ENCODE measurements at places on chromosomes 6 and 20.

- DNase-seq: no peak
These were observed 235.1 kb downstream of the FNDC1 start for GRCh38 chr6:159404296-159404695.

DNA sequence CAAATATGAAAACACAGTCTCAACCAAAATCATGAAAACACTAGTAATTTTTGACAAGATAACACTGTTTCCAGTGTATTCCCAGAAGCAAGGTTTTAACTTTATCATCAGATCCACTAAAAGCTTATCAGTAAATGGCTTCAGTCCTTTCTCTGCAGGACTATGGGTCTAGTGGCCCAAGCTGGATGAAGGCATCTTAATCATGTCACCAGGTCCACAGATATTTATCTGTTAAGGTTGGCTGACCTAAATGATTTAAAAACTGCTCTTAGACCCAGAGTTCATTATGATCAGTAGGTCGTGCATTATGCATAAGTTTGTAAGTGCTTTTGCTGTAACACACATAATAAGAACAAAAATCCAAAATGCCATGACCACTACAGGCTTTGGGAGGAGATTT, 118.0 kb downstream of the MAP3K7 start:
- DNase-seq: no peak

GRCh38 chr20:12315652-12316051, 398.0 kb downstream of the BTBD3 start:
- no peak for DNase-seq

DNA sequence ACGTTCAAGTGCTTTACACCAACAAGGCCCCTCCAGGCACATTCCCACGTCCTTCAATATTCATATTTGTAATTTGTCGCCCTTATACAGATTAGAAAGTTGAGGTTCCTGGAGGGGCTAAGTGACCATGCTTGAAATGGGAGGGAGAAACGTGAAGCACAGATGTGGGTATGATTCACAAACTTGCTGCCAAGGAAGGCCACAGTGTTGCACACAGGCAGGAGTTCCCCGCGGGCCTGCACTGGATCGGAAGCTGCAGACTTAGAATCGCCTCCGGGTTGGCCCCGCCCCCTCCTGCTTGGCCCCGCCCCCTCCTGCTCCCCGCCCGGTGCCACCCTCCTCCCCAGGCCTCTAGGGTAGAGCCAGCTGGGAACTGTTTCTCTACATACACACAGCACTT, 58.2 kb upstream of the QKI start:
- DNase-seq: no peak

DNA sequence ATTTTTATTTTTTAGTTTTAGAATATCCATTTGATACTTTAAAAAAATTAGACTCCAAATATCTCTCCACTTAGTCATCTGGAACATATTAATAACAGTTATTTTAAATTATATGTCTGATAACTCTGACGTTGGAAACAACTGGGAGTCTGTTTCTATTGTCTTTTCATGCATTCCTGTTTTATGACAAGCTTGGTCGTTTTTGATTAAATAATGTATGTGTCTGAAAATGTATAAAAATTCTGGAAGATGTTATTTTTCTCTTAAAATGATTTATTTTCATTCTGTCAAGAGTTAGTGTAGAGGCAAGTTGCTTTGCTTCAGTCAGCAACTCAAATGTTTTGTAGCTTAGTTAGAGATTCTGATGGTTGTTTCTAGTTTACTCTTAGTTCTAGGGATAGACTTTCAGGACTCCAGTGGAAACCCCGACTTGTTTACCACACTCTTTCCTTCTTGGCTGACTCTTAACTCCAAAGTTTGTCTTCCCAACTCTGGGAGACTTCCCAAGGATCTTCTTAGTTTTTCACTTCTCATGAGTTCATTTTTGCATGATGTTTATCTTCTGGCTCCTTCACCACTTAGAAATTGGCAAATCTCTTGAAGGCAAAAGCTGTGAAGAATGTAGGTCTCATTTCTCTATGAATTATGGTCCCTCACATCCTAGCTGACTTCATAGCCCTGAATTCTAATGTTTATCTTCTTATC, 190.9 kb downstream of the LAMA2 start:
- peak; percentile 16 for DNase-seq

DNA sequence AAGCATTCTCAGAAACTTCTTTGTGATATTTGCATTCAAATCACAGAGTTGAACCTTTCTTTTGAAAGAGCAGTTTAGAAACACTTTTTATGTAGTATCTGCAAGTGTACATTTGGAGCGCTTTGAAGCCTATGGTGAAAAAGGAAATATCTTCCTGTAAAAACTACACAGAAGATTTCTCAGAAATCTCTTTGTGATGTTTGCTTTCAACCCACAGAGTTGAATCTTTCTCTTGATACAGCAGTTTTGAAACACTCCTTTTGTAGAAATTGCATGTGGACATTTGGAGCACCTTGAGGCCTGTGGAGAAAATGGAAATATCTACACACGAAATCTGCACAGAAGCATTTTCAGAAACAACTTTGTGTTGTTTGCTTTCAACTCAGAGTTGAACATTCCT, 612.3 kb upstream of the ZNF337 start:
- no peak for DNase-seq

DNA sequence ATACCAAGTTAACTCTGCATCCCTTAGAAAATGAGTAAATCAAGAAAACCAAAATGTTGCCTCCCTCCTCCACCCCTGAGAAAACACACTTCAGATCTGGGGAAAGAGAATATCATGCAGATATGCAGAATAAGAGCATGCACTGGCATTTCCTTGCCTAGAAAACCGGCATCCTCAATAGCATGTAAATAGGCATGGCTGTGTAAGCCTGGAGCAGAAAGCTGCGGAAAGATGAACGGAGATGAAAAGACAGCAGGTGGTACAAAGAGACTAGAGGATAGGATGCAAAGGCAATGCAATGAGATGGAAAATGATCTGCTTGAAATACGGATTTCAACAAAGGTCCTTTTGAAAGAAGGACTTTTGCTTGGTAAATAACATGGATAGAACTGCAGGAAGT, 10.3 kb upstream of the GGTLC1 start:
- no peak for DNase-seq

DNA sequence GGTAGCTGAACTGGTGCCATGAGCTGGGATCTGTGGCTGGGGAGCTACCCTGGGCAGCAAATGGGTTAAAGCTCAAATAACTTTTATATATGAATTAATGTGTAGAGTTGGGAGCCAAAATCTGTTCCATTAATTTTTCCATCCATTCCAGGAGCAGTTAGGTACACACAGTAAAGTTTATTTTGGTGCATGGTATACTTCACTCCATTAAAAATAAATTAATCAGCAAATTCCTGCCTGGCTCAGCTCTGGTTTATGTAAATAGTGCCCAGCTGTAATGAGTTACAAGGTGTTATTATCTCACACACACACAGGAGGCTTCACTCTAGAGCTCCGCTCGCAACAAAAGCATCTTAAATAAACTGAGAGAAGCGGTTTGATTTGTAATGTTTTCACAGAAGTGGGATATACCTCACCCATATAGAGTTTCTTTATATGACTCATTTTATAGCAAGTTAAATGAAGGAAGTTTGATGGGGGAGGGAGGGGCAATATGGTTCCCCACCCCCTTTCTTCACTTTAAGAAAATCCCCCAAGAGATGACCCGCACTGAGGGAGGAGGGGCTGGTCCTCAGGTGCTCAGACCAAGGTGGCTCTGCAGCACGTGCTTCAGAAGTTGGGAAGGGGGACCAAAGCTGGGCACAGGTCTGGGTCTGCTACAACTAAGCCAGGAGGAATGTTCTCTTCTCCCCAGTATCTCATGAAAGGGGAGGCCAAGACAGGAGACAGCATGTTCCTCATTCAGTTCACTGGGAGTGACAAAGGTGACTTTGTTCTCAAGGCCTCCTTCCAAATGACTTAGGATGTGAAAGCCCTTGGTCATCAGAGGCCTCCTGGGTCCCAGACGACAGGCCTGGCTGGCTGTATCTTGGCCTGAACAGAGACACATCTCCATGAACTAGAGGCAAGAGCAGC, 10.5 kb upstream of the FAM83C start:
- no peak for DNase-seq

- no peak for DNase-seq
These were observed 6.4 kb downstream of the OLIG3 start for GRCh38 chr6:137487869-137488149.

DNA sequence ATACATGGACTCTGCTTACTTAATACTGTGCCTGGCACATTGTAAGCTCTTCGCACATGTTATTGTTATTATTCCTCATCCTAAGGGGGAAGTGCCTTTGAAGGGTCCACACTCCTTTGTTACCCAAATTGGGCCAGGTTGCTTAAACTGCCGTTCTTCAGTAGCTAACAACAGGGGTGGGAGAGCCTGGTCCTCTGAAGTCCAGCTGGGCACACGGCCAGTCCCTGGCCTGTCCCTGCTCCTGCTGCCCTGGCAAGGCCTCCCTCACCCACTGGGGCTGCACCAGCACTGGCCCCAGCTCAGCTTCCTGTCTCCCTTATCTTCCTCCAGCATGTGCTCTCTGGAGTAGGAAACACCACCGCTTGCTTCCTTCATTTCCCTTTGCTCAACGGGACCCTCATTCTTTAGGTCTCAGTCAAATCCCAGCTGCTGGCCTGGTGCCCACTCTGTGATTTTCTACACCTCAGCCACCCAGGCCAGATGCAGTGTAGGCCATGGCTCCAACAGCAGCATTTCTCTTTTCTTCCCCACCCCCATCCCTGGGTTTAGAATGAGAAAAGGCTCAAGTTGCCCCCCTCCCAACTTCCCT, 5.5 kb upstream of the PROCR start:
- peak; percentile 91 for DNase-seq

DNA sequence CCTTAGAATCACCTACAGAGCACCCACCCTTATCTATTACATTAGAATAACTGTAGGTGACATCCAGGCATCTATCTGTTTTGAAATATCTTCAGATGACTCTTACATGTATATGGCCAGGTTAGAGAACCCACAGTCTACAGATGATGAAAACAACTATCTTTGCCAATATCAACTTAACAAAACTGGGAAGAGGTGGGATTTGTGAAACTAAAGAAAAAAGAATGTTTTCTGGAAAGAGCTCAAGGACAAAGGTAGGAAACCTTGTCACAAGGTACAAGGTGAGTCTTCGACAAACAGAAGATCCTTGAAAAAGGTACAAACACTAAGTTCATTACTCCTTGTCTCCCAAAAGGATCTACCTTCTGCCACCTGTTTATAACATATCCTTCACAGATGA, 47.0 kb upstream of the DST start:
- no peak for DNase-seq

- DNase-seq: no peak
These were observed 25.1 kb downstream of the ZNF133 start for GRCh38 chr20:18313411-18313810.

DNA sequence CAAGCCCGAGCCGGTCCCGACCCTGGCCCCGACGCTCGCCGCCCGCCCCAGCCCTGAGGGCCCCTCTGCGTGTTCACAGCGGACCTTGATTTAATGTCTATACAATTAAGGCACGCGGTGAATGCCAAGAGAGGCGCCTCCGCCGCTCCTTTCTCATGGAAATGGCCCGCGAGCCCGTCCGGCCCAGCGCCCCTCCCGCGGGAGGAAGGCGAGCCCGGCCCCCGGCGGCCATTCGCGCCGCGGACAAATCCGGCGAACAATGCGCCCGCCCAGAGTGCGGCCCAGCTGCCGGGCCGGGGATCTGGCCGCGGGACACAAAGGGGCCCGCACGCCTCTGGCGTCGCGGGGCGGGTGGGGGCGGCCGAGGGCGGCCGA, 37.5 kb downstream of the YTHDF1 start:
- DNase-seq: no peak

GRCh38 chr6:72811971-72812421, 190.1 kb downstream of the KCNQ5 start:
- DNase-seq: no peak

DNA sequence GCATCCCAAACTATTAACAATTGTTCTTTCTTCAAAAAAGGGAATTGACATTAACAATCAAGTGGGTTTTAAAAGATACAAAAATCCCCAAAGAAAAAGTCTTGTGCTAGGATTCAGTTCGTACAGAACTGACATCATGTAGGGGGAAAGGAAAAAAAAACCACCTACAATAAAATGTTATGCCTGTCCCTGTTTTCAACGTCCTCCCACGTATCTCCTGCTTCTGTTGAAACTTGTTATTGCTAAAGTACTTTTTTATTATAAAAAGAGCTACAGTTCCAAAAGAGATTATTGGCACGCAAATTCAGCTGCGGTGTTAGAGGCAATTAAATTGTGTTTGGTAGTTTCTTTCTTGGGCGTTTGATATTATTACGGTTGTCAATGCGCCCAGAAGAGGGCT, 102.8 kb upstream of the PHACTR1 start:
- DNase-seq: no peak

DNA sequence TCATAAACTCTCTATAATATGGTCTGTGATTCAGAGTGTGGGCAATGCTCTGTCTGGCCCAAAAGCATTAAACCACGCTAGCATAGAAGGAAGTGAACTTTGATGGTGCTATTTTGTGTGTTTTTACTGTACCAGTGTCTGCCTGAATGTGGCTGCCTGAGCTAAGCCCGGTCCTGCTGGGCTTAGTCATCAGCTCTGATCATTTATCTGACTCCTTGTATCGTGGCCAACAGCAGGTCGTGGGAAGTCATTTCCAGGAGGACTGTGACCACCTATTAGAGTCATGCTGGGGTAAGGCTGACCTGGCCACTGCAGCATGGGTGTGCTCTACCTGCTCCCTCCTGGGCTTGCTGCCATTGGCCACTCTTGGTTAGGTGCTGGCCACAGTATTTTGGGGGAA, 239.1 kb upstream of the CEP162 start:
- no peak for DNase-seq

GRCh38 chr20:23205211-23205610, 119.1 kb upstream of the CD93 start:
- no peak for DNase-seq

- DNase-seq: peak; percentile 18
These were observed 463 bp upstream of the HLA-DMB start for GRCh38 chr6:32941214-32941768.

- DNase-seq: no peak
These were observed 503.6 kb downstream of the MMUT start for GRCh38 chr6:48959251-48960060.

GRCh38 chr20:32945710-32946221, 58.5 kb downstream of the SUN5 start:
- no peak for DNase-seq
